ENCODE measurements at places on chromosomes 11 and 22.

DNA sequence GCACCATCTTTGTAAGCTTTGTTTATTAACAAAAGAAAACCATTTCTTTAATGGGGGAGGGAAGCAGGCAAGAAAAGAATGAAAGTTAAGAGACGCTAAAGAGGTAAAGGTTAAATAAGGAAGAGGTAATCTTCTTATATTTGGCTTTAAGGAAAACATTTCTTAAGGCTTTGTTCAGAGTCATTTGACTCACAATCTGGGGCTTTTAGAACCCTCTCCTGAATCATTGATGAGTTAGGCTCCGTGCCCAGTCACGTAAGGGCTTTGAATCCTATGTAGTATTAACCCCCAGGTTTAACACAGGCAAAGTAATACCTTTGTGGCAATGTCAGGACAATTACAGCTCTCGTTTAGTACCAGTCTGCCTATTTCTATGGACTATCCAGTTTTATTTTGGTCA lies 26.1 kb downstream of the MADD start:
- DNase-seq = no peak

DNA sequence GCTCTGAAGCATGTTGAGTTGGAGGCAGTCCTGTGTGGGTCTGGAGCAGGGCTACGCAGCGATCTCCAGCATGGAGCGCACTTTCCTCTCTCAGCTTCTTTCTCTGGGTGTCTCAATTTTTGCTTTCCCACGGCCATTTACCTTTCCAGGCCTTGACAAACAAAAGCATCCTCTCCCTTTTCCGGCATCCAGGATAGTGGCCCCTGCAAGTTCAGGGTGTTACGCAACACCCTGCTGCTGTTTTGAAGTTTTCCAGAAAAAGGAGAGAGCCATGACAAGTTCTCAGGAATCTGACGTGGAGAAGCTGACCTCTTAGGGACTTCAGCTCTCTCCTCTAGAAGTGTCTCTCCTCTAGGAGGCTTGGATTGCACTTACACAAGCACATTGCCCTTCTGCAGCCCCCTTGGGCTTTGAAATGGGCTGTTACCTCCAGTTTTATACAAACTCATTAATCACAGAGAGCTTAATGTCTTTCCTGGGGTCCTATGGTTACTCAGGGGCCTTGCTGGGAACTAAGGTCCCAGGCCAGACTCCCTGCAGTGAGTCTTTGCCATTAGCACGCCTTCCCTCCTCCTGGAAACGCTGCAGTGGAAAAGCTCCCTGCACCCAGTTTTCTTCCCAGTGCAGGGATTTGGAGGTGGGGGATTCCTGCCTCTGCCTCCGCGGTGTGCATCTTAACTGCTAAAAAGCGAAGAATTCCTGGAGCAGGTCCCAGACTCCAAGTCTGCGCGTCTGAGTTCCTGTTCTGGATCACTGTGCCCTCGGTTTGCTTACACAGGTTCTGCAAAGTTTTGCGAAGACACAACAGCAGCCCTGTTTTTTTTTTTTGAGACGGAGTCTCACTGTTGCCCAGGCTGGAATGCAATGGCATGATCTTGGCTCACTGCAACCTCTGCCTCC lies 80.4 kb downstream of the BARX2 start:
- no peak for DNase-seq

DNA sequence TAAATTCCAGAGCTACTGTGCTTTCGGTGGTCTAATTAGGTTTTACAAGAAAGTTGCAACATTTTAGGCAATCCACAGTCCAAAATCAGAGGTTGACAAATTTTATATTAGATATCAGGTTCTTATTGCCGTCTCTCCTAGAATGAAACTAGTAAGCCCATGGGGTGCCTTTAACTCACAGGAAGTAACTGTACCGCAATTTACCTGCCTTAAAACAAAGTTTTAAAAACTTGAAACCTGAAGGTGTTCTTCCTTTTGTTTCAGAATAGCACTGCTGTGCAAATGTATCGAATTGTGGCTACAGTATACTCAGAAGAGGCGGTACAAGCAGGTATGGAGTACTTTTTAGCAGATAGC lies 77.2 kb downstream of the PISD start:
- DNase-seq = no peak

GRCh38 chr22:28997342-28997741 lies 64.3 kb downstream of the C22orf31 start:
- DNase-seq = no peak

DNA sequence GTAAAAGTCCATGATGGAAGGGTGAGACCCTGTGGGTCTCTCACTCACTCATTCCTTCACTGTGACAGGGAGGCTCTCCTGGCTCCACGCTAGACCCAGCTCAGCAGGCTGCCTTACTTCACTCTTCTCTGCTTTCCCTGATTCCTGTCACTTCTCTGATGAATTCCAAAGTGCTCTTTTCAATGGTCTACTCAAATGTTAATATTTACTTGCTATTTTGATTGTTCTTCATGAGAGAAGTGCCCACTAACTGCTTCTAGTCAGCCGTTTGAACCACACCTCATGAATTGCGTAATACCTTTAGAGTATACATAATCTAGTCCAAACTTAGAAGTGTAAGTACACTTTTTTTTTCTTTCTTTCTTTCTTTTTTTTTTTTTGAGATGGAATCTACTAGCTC lies 1350.2 kb upstream of the RAG2 start:
- no peak for DNase-seq

GRCh38 chr11:45809456-45810395 lies 4.8 kb downstream of the SLC35C1 start:
- no peak for DNase-seq

GRCh38 chr11:818396-819128 lies at the start of gene PNPLA2:
TSS of gene PNPLA2 (plus strand) at chr11:818914. CDS start at chr11:819719, 805 bp downstream.
- no peak for DNase-seq

DNA sequence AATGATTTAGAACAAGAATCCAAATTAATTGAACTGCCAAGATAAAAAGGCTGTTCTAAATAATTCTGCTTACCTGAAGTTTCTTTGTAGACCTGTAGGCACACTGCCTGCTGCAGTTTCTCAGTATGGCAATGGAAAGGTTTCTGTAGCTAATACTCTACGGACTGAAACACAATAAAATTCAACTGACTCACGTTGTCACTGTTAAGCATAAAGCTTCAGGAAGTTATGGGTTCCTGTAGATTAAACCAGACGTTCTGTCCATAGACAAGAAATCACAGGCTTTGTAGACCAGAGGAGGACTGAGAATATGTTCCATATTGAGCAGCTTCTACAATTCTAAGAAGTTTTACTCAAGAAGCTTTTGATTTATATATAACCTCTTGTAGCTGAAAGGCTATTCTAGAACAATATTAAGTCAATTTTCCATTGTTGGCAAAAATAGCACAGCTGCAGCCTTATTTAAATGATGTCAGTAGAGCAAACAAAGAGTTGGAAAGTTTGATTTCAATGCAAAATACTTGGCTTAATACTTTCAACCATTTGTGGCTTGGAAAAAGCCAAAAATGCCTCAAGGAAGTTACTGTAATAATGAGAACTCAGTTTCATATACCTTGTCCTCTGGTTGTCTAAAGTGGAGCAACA lies at the start of gene GLYATL2:
GLYATL2 (minus strand) TSS at position 344 of the 645 bp plus-strand sequence. CDS start 5,092 bp downstream, outside the sequence.
- DNase-seq = no peak

GRCh38 chr22:20426259-20426615 lies 11.4 kb downstream of the SCARF2 start:
- no peak for DNase-seq

GRCh38 chr22:17639247-17639741 lies 737 bp downstream of the BCL2L13 start:
- DNase-seq = no peak

All from effector memory CD8-positive, alpha-beta T cell (primary cell).